ENCODE measurements at places on chromosomes 7 and 10.
A peak's percentile ranks its signal among the peaks of the same experiment; 100 is the strongest.

- peak; percentile 74 for DNase-seq
Measured at GRCh38 chr7:137572056-137572784, 228.7 kb upstream of the PTN start.

GRCh38 chr10:129900825-129901224 is 63.2 kb downstream of the EBF3 start:
- DNase-seq, result no peak

GRCh38 chr7:99897322-99898022 is 20.6 kb upstream of the OR2AE1 start:
- DNase-seq, result no peak

DNA sequence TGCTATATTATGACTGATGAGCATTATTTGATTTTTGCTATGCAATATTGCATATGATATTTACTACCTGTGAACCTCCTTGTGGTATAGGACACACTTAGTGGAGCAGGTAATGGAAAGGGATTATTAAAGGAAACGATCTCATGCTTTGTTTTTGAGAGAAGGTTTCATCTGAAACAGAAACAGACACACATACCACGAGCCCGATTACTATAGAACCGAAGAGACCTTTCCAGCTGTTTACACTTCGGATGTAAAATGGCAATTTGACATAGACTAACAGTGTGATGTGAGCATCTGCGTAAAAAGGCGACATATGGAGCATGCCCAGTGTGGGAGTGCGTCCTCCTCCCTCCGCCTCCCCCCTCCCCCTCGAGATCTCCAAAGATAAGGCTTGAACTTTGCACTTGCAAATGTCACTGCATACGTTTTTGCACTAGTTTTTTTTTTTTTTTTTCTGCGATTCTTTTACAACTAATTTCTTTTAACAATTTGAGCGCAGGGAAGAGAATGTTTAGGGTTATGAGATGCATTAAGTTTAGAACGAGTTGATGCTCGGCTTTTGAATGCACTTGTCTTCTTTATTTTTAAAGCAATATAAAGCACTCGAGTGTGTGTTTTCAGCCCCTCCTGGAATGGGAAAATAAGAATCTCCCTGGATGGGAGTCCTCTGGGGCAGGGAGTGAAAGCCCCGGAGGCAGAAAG is 251.0 kb downstream of the NSUN6 start:
- DNase-seq, result no peak

DNA sequence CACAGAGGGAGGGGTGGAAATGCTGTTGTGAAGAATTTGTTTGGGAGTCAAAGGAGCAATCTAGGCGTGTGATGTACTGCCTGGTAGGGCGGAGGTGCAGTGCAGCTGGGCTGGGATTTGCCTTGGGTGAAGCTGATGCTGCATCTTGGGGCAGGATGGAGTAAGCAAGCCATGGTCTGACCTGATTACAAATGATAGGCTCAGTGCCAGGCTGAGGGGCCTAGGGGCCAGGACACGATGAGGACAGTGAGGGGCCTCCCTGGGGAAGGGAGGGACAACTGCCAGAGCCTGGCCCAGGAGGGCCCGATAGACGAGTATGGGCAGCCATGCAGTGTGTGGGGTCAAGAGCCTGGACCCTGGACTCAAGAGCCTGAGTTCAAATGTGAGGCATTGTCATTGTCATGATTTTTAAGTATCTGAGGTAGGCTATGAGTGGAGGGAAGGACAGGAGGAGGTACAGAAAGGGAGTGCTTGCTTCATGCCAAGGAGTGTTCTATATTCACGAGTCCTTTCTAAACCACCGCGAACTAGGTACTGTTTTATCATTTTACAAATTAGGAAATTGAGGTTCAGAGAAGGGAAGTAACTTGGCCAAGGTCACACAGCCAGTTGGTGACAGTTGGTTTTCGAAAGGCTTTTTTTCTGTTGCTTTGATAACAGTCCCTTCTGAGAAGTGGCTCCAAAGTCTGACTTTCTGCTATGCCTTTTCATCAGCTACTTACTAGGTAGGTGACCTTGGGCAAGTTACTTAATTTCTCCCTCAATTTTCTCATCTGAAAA is 29.7 kb downstream of the HIF1AN start:
- no peak for DNase-seq

GRCh38 chr10:92119340-92119739 is 171.5 kb downstream of the CPEB3 start:
- no peak for DNase-seq

DNA sequence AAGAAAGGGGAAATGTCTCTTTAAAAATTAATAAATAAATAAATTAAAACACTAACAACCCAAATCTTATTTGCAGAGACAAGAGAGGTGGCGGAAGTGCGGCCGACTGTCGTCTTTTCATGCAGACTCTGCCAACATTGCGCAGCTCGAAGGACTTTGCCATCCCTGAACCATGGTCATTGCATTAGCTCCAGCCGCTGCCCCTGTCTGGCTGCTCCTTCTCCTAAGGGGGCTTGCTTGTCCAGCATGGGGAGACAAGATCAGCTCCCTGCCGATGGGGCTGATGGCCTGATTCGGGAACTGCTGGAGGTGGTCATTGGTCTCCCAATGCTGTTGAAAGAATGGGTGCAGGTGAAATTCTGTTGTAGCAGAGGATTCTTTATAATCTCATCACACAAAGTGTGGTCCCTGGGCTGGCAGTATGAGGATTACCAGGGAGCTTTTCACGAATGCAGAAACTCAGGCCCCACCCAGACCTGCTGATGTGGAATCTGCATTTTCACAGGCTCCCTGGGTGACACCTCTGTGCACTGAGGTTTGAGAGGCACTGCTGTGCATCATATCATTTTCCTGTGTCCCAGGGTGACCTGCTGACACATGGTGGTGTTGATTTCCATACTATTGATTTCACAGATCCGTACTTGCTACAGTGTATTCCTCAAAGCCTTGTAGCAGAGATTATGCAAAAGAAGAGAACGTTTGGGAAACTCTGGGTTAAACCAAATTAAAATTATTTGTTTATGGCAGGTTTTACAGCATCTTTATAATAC is 172.4 kb upstream of the ZMIZ1 start:
- no peak for DNase-seq

- no peak for DNase-seq
Measured at GRCh38 chr7:80145780-80146422, 11.3 kb downstream of the GNAI1 start.

DNA sequence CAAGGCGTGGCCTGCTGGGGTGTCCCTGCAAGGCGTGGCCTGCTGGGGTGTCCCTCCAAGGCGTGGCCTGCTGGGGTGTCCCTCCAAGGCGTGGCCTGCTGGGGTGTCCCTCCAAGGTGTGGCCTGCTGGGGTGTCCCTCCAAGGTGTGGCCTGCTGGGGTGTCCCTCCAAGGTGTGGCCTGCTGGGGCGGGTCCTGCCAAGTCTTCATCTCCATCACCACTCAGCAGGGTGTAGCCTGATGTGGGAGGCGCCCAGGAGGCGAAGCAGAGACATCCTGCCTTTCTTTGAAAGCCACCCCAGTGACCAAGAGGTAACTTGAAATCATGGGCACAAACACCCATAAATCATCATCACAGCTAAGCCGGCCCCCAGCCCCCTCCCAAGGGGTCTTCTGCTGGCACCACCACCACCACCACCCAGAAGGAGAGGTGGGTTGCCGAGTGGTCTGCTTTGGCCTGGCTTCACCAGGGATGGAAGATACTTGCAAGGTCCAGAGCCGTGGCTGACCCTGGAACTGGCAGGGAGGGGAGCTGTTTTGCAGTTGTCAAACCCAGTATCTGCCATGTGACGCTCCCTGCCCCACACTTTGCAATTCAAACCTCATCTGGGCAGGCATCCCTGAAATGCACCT is 190.6 kb downstream of the EBF3 start:
- DNase-seq, result no peak

DNA sequence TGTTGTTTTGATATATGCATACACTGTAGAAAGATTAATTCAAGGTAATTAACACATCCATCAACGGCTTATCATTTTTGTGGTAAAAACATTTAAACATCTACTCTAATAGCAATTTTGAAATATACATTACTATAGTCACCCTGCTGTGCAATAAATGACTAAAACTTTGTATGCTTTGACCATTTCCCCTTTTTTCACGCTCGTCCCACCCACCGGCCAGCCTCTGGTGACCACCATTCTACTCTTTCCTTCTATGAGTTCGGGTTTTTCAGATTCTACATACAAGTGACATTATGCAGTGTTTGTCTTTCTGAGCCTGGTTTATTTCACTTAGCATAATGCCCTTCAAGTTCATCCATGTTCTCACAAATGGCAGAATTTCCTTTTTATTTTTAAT is 21.3 kb downstream of the CYCS start:
- no peak for DNase-seq

DNA sequence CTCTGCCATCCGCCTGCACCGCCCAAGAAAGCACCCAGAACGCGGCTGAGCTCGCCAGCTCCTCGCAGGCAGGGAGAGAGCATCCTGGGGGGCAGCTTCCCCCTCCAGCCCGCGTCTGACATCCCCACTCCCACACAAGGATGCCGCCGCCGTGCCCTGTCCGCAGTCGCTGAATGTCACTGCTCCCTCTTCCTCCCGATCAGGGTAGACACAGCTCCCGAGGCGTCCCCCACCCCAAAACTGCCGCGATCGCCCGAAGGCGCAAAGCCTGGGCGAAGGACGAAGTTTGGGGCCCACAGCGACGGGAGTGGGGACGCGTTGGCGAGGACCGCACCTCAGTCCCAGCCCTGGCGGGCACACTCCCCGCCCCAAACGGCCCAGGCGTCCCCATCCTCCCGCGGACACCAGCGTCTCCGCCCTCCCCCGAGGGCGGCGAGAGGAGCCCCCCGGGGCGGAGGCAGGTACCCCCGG is 1.5 kb upstream of the KAT6B start:
- DNase-seq, result peak; percentile 38

- no peak for DNase-seq
Measured at GRCh38 chr10:132962623-132963429, 20.5 kb upstream of the CFAP46 start.

GRCh38 chr10:78849731-78850130 is 219.0 kb upstream of the ZMIZ1 start:
- no peak for DNase-seq

DNA sequence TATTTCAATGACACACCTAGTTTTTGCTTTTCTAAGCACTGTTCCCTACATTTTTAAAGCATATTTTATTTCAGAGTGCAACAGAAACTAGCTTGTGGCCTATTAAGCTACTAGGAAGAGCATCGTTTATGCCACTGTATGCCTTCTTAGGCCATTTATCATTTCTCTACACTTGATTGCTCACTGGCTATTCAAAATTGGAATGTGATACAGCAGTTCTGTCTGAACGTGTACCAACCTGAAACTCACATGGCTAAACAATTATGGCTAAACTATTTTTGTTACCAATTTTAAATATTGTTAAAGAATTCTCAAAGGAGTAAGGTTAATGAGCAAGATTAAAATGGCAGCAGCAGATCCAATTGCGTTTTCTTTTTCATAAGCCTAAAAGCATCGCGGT is 105.2 kb downstream of the GSAP start:
- DNase-seq, result no peak

- no peak for DNase-seq
Measured at GRCh38 chr10:791639-792038, 102.2 kb upstream of the DIP2C start.

- DNase-seq, result no peak
Measured at GRCh38 chr10:23337616-23338015, 7.0 kb downstream of the C10orf67 start.

DNA sequence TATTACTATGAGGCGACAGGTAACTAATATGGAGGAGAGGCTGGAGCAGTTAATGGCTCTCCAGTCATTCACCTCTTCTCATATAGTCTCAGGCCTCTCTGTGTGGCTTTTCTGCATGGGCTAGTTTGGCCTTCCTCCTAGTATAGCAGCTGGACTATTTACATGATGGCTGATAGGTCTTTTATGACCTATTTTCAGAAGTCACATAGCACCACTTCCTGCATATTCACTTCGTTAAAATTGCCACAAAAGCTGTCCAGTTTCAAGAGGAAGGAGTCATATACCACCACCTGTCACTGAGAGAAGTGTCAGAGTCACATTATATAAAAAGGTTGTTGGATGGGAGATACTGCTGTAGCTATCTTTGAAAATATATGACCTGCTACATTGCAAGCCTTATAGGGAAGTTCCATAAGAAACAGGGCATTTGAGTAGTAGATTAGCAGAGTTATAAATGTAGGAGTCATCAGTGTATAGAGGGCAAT is 8.0 kb upstream of the DMTF1 start:
- no peak for DNase-seq

- peak; percentile 4 for DNase-seq
Measured at GRCh38 chr10:107480781-107481180, 316.3 kb upstream of the SORCS1 start.

GRCh38 chr7:98387544-98388226 is 13.2 kb downstream of the BAIAP2L1 start:
- DNase-seq, result no peak

DNA sequence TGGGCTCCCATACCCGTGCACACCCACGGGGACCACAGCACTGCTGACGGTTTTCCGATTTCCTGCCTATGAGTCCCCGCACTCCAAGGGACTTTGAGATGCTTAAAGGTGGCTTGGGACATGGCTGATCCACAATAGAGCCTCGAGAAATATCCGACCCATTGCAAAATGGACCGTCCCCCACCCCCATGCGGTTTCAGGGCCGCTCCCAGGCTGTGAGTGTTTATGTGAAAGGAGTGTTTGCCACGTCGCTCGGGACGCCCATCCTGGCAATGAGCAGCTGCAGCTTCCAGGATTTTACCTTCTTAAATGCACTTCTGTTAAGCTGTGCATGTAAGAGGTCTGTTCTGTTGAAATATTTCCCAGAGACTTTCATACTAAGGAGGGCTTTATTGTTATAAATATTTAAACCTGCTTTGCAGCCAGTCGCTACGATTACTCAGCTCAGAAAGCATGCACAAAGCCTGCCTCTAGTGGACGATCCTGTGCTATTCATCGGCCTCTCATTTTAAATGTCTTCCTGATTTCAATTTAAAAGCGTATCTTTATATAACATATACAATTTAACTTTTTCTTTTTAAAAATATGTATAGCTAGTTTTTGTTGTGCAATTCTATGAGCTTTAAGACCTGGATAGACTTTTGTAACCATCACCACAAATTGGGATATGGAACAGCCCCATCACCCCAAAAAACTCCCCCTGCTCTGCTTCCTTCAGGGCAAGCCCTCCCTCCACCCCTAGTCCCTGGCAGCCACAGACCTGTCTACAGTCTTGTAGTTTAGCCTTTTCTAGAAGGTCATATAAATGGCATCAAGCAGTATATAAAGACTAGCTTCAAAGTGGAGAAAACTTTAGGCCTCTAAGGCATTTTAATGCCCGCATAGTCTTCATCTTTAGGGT is 418.3 kb downstream of the PAXIP1 start:
- DNase-seq, result peak; percentile 23

DNA sequence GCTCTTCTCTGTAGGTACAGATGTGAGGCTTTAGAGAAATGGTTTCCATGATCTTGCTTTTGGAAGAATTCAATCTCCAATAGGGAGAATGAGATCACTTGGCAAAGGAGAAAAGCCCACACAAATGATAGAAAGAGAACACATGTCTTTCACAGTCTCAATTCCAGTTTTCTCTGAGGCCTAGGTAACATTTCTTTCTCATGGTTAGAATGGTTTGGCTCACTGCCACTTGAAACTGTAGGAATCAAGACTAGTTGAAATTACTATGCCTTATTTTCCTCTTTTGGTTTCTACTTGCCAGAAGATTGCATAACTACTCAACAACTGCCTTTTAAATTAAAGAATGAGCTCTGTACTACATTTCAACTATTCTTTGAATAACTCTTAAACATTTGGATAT is 276.5 kb upstream of the TEX47 start:
- peak; percentile 31 for DNase-seq
